ENCODE measurements at places on chromosomes 7 and 10.
A peak's percentile ranks its signal among the peaks of the same experiment; 100 is the strongest.

DNA sequence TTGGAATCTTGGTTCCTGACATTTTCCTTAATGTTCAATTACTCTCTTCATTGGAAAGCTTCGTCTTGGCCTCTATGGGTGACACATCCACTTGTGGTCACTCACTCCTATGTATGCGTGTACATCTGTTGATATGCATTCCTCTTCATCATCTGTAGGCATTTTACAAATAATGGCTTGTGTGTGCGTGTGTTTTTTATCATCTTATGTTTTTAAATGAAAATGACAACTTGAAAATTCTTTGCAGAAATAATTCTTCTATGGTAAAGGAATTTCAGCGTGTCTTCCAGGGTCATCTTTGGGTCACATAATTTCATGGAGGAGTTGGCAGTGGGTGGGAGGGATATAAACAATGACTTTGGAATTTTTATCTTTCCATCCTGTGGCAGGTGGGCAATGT is 925.1 kb downstream of the LRMDA start:
- DNase-seq, result no peak

DNA sequence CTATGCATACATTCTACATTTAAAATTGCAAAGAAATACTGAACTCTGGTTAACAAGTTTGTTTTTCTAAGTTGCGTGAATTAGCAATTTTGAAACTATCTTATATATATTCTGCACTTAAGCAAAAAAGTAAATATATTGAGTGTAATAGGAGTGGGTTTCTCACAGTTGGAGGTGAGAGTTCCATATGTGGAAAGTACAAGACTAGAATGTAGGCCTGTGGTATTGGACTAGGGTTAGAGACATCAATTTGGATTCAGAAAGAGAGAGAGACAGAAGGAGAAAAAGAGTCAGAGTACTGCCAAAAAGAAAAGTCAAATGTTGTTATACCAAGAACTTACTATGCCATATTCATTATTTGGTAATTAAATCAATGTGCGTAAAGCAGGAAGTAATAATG is 47.3 kb upstream of the ITGB8 start:
- no peak for DNase-seq

- DNase-seq, result no peak
Observed at GRCh38 chr7:120274899-120275298, 1.9 kb downstream of the KCND2 start.

- no peak for DNase-seq
Observed at GRCh38 chr10:94963901-94964300, 25.4 kb downstream of the CYP2C9 start.

GRCh38 chr10:119980956-119981750 is 88.6 kb downstream of the SEC23IP start:
- DNase-seq, result no peak

GRCh38 chr7:32088451-32088881 is 18.3 kb upstream of the PDE1C start:
- peak; percentile 46 for DNase-seq

DNA sequence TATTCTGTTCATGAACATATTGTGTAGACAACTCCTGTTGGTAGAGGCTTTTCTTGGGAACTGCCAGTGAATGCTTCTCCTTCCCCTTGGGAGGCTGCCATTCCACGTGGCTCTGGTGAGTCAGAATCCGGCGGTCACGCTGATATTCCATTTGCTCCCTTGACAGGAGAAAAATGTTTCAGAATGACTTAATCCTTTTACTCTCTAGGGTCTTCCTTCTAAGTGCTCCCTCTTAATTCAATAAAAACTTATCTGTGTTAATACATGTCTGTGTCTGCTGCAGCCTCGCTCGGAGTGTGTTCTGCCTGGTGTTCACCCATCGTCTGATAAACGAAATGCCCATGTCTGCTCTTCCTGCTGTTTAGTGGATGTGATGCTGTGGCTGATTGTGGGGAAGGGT is 278.6 kb downstream of the ARHGAP12 start:
- DNase-seq, result peak; percentile 81

DNA sequence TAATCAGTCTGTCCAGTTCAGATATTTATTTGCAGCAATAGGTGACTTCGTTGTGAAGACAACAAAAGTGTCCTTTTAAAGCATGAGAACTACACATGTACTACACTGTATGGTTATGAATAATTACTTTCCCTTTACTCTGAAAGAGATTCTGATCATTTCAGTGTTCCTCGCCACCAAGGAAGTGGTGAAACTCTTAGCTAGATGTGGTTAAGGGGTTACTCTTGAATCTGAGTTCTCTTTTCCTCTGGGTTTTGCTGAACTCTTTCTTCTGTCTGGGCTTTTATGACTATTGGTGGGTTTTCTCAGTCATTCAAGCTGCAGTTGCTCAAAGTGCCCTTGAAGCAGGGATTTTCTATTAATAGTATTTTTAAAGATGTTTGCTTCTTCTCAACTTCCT is 127.9 kb upstream of the SEM1 start:
- no peak for DNase-seq

DNA sequence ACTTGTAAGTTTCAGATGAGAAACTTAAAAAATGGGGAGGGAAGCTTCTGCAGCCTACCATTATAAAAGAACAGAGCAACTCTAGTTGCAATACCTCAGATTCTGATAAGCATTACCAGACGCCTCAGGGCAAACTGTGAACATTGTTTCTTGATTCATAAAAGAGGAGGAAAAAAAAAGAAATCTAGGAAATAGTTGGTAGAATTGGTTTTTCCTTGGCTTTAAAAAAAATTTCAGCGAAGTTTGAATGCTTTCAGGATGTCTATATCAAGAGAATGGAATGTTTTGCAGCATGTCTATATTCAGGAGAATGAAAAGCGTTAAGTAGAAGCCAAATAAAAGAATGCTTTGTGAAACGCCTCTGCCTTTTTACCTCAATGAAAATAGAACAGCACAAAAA is 17.5 kb upstream of the ANLN start:
- DNase-seq, result no peak

DNA sequence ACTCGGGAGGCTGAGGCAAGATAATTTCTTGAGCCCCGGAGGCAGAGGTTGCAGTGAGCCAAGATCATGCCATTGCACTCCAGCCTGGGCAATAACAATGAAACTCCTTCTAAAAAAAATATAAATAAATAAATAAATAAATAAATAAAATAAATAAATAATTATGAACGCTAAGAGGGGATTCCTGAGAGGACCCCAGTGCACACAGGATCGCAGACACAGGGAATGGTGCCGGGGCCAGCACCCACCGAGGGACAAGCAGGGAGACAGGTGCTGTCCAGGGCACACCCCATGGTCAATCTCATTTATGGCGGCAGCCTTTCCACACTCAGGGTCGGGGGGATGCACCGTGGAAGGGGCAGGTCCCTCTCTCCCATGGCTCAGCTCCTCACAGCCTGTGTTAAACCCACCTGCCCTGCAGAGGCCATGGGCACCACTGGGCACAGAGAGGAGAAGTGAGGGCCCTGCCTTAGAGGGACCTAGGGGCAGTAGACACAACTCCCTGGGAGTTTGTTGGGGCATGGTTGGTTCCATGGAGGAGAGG is 2.2 kb upstream of the RAMP3 start:
- no peak for DNase-seq

GRCh38 chr10:49629431-49629881 is 15.6 kb downstream of the CHAT start:
- DNase-seq, result no peak

GRCh38 chr10:111830359-111830758 is 353.2 kb downstream of the GPAM start:
- no peak for DNase-seq

- no peak for DNase-seq
Observed at GRCh38 chr10:105725007-105725406, 1083.9 kb downstream of the SORCS3 start.

DNA sequence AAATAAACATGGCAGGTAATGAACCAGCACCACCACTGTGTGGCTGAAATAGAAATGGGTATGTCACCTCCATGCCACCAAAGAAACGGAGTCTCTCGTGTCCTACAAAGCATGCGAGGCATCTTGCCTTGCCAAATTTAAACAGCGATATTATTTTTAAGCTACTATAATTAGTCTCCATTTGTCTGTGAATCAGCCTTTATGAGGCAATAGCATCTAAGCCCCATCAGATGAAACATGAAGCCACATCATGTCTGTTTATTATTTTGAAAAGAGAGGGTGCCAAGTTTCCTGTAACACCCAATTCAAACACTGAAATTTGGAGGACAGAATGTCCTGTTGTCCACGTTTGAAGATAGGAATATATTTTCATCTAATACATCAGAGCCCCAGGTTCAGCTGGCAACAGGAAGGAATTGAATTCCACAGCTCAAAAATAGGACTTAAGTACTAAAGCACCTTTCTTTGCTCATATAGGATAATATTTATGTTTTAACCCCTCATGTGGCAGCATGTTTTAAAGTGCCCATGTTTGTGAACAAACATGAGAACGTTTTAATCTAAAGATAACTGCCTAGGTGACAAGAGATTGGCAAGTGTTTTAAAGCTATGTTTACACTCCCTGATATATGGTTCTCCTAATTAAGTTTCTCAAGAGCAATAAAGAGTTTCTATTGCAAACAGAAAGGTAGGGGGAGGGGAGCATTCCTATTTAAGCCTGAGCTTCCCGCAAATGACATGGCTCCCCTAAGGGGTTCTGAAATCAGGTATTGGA is 86.8 kb downstream of the SORBS1 start:
- no peak for DNase-seq

- no peak for DNase-seq
Observed at GRCh38 chr10:15189133-15189885, 20.8 kb upstream of the NMT2 start.

DNA sequence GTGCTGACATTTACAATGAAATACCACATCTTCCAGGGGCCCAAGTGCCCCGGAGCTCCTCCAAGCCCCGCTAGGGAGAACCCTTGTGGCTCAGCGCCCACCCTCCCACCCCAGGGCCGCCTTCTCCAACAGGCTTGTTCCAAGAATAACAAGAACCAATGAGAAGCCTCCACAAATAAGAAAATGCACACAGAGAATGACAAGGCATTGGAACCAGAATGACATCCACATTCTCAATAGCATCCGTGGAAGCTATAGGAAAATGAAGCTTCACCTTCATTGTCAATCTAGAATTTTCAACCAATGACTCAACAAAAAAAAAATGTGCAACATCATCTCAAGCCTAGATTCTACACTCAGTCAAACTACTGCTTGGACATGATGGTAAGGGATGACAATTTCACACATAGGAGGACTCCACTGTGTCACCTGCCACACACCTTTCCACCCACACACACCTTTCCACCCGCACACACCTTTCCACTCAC is 50.4 kb upstream of the PPP2R2D start:
- no peak for DNase-seq

GRCh38 chr7:24820730-24821044 is 63.4 kb upstream of the GSDME start:
- no peak for DNase-seq

Measured in Right ventricle myocardium superior (tissue), 1 donor.